A549 treated with RU486 at 1 μM for 4 hours (cell line): ENCODE measurements at places on chromosomes 2 and 18. TPM values are rescaled to one million over a fixed set of nuclear protein-coding genes. Genes with fewer than 3 reads are reported as not detected.

Gene MOGAT1
- not detected in 5 replicates for total RNA-seq

Gene REG3G
- total RNA-seq = not detected in 5 replicates

Gene TUBA3E
- not detected in 5 replicates for total RNA-seq

Gene CYRIA
- 0.06 to 0.18 TPM (median 0.10 TPM) in 5 replicates for total RNA-seq

Gene NEURL3
- 1.1 to 1.9 TPM (median 1.8 TPM) in 5 replicates for total RNA-seq

Gene LINC00305
- not detected in 5 replicates for total RNA-seq

Gene FNDC4
- 2.1 to 5.5 TPM (median 4.2 TPM) in 5 replicates for total RNA-seq
